Activated naive CD4-positive, alpha-beta T cell (primary cell): ENCODE measurements at places on chromosomes 6 and 20.

DNA sequence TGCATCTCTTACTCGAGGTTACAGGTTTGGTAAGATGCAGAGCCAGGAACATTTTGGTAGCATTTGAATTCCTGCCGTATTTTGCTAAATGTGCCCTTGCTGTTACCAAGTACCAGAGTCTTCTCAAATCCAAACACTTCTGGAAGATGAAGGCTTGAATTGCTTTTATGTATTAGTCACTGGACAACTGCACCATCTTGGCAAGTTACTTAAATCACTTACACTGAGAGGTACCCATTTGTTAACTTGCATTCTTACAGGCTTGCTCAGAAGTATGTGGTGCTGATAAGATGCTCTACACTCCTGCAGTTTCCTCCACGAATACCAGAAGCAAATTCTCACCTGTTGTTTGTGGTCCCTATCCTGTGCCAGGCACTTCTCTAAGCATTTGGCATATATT is 12.7 kb downstream of the IL22RA2 start:
- DNase-seq = no peak

GRCh38 chr20:19070026-19070425 is 142.4 kb upstream of the SLC24A3 start:
- no peak for DNase-seq

- no peak for DNase-seq
Measured at GRCh38 chr6:28941684-28942448, 18.1 kb upstream of the TRIM27 start.

DNA sequence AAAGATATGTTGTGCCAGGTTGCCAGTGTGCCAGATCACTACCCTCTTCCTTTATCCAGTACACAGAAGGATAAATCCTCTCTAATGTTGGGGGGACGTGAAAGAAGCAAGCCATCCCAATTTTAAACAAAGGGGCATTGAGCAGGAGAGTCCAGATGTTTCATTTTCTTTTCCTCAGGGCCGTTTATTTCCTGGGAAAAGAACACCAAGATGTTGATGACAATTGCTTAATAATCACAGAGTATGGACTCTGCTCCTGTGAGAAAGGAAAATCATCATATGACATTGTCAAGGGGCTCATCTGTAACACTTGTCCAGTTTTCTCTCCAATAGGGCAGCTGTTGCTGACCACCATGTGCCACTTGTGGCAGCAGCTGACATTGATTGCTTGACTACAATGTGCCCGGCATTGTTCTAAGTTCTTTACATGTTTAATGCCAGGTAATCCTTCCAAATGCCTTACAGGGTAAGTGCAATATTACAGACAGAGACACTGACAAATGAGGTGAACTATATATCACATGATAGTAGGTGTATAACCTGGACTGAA is 161.4 kb downstream of the CD109 start:
- no peak for DNase-seq

DNA sequence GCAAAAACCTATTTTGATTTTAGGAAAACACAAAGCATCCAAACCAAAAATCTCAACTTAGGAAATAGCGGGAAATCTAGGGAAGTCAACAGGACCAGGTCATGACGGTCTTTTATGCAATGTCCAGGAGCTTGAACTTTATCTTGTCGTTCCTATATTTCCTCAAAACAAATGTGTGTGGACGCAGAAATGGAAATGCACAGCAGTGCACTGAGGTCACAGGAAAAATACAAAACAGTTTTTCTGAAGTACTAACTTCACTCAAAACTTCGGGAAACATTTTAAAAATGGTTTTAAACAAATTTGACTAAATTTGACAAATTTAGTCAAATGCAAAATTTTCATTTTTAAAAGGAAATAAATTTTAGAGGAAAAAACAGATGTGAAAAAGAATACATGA is 5.5 kb upstream of the SLC17A2 start:
- no peak for DNase-seq

DNA sequence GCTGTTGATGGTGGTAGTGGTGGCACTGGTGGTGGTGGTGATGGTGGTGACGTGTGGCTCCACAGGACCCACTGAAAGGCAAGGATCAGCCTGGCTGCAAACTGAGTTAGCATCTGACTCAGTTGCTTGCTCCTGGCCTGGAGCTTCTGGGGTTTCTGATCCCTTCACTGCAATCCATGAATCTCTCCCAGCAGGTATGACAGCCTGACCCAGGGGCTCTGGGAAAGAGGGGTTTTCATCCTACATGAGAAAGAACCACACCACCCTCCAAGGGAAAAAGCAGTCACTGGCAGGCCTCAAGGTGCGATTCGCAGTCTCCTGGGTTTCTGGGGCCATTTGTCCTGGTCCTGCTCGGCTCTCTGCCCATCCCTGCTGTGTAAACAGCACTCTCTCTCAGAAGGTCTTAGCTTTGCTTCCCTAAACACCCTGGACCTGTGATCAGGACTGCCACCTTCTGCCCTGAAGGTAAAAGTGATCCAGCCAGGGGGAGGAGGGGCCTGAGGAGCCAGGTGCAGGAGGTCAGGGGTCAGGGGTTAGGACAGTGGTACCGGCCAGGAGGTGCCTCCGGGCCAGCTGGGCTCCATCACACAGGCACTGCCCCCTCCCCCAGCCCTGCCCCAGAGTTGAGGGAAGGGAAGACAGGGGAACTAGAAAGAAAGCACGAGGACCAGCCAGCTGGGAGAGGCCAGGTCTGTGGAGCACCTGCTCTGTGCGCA is 152.0 kb downstream of the BMP7 start:
- DNase-seq = no peak

- DNase-seq = no peak
Measured at GRCh38 chr6:104003803-104004516, 855.8 kb downstream of the HACE1 start.

- no peak for DNase-seq
Measured at GRCh38 chr20:49850463-49851230, 38.0 kb downstream of the SLC9A8 start.

- no peak for DNase-seq
Measured at GRCh38 chr6:118319894-118320649, 228.0 kb upstream of the PLN start.

DNA sequence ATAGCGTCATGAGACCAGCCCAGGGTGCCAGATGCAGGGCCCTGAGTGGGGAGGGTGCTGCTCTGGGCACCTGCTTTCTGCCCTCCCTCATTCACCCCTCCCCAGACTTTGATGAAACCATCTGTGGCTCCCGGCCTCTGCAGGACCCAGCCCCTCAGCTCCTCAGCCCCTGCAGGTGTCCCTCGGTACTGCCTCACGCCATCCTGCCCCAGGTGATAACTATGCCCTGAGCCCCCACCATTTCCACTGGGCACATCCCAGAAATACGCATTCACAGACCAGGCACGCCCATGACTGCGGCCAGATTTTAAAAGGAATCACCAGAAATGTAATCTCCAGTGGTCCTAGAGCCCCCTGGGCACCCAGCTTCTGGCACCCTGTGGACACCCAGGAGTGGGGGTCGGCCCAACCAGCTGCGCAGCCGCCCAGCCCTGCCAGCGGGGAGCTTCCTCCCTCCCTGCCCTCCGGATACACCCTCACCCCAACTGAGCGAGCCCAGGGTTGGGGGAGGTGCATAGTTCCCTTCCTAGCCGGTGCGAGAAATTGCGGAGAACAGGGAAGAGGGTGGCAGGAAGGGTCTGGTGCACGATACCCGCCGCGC is 615 bp upstream of the NTSR1 start:
- DNase-seq = no peak
